Skeletal muscle tissue (tissue), 5 donors: ENCODE measurements at places on chromosomes 5 and 9. TPM values are rescaled to one million over a fixed set of nuclear protein-coding genes. Genes with fewer than 3 reads are reported as not detected.

The IL5 gene
- not detected for total RNA-seq

The PCDHA3 gene
- total RNA-seq: not detected

The NKD2 gene
- 1.6 TPM for total RNA-seq

The PPP1R26 gene
- 11.5 TPM for total RNA-seq

The HCN1 gene
- 4.2 TPM for total RNA-seq
